ENCODE measurements at places on chromosomes 4 and X. TPM values are rescaled to one million over a fixed set of nuclear protein-coding genes. Genes with fewer than 3 reads are reported as not detected.

Gene SH3TC1
- 7.3 TPM for total RNA-seq

Gene PPEF2
- total RNA-seq = not detected

Gene SPANXB1
- total RNA-seq = not detected

Gene MED14
- 41.3 TPM for total RNA-seq

Gene PCYT1B
- not detected for total RNA-seq

Gene GNRHR
- total RNA-seq = not detected

Gene ZFP42
- total RNA-seq = not detected

Gene MAGEA12
- total RNA-seq = not detected

- DNase-seq = no peak
Observed at GRCh38 chrX:75963774-75964173, 178.7 kb upstream of the MAGEE2 start.

DNA sequence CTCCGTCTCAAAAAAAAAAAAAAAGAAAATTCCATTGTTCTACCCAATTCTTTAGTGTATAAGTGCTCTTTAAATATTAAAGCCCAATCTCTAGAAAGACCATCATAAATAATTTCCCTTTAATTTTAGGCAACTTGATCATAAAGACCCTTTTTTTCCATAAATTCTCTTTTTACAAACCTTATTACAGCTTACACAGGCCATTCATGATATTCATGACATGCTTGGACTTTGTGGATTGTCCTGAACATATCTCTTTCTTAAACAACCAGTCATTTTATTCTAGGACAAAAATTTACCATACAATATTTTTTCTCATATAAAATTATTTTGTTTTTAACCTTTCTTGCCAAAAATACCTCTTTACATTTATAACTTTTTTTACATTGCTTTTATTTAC is 30.5 kb downstream of the TLR8 start:
- no peak for DNase-seq

DNA sequence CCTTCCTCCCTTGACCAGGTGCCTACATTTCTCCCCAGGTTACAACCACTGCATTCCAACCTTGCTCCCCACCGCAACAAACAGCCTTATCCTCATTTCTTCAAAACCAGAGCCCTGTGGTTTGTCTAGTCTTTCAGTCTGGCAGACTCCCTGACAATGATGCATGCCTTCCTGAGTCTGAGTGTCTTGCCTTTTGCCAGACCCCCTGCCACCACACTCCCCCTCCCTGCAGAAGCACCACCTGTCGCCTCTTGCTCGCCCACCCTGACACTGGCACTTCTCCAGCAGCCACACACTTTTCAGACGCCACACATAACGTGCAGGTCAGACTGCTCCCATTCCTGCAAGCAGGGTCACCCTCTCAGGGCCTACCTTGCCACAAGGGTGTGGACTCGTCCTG is 349.2 kb upstream of the NOCT start:
- no peak for DNase-seq

DNA sequence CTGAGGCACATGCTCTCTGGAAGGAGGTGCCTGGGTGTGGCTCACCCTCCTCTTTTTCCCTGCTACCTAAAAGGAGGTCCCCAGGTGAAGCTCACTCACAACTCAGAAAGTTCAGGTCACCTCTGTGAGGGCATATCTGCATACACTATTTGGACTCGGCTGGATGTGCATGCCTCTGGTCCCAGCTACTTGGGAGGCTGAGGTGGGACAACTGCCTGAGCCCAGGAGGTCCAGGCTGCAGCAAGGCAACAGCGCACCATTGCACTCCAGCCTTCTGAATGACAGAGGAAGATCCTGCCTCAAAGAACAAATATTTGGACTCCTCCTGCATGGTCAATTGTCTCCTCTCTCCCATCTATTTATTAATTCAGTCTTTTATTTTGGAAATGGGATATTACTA is 46.4 kb downstream of the CPLX1 start:
- DNase-seq = no peak

- DNase-seq = no peak
Observed at GRCh38 chr4:3364634-3365314, 72.0 kb downstream of the RGS12 start.

DNA sequence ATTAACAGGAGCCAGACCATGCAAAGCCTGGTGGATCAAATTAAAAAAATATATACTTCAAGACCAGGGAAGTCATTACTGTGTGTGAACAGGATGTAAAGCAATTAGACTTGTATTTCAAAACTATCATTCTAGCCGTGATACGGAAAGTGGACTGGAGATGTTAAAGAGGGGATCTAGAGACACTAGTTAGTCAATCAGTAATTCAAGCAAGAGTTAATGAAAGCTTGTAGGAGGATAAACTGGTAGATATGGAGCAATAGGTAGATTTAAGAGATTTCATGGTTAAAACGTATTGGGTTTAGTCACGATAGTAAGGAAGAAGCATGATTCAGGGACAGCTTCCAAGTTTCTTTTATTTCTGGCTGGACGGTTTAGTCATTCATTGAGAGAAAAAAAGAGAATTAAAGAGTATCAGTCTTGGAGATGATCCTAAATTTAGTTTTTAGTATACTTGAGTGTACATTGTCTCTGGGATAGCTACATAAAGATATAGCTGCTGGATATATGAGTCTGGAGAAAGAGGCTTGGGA is 3.9 kb downstream of the MAD2L1 start:
- DNase-seq = no peak

DNA sequence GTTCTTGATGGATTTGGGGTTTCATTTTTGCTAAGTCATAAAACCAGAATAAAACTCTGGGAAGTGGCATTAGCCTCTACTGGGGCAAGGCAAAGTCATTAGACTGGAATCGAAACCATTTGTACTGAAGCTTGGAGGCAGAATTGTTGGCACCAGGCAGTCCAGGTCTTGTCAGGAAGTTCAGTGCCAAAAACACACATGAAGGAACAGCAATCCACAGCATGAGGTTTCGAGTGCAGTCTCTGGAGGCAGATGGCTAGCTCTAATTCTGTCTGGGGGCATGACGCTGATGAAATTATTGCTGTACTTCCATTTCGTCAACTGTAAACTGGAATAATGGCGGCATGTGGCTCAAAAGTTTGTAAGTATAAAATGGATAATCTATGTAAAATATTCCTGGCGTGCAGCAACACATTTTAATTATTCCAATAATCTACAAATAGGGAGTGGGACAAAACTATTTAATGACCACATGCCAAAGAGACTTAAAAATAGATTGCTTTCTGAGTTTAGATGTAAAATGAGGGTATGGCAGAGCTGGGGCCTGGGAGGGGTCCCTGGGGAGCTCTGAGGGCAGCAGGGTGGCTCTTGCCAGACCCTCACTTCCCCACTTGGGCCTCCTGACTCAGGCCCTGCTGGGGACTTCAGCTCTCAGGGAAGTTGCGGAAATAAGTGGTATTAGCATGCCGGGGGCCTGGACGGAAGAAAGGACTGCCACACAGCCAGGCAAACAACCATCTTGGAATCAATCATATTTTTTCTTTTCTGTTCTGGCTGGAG is 18.8 kb upstream of the CENPU start:
- no peak for DNase-seq

- no peak for DNase-seq
Observed at GRCh38 chr4:114791976-114792375, 193.4 kb downstream of the UGT8 start.

DNA sequence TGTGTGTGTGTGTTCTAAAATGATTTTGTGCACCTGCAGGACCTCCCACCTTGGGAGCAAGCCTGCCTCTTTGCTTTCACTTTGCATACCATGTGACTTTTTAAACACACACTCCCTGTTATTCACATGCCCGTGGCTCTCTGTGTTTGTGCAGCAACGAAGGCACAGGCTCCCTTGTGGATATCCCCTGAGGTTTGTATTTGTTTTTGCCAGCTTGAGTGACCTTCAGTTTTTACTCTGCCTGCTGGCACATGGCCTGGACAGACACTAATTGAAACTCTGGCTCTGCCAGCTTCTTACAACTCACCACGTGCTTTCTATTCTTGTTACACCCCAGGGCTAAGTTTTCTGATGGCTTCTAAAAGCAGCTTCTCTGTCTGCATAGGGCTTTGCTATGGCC is 885.8 kb downstream of the SH3BGRL start:
- DNase-seq = no peak

- no peak for DNase-seq
Observed at GRCh38 chr4:152462695-152463094, 73.2 kb downstream of the FBXW7 start.

GRCh38 chrX:153338836-153339235 is 4.9 kb downstream of the ZNF275 start:
- no peak for DNase-seq

DNA sequence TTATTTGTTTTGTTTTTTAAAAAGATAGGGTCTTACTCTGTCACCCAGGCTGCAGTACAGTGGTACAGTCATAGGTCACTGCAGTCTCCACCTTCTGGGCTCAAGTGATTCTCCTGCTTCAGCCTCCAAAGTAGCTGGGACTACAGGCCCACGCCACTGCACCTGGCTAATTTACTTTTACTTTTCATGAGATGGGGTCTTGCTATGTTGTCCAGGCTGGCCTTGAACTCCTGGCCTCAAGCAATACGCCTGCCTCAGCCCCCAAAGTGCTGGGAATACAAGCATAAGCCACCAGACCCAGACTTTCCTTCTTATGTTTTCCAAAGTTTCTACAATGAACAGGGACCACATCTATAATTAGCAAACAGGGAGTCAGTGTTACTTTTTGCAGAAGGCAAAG is 37.9 kb upstream of the MXD4 start:
- peak; percentile 13 for DNase-seq

DNA sequence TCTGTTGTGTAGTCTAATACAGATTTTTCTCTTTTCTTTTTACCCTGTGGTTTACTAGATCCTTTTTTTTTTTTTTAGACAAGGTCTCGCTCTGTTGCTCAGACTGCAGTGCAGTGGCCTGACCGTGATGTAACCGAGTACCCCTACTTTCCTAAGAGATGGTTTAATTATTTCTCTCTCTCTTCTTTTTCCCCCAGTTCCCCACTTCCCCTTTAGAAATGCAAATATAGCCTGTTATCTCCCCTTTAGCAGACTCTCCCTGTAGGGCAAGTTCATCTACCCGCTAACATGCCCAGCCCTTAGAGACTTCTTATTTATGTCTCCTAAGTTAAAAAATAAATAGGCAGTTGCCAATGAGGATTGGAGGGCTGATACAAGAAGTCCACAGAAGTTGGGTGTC is 4.5 kb downstream of the SNX25 start:
- no peak for DNase-seq

GRCh38 chrX:30981968-30982367 is 89.9 kb downstream of the FTHL17 start:
- no peak for DNase-seq

GRCh38 chr4:10083331-10083771 is 33.2 kb downstream of the WDR1 start:
- DNase-seq = no peak

DNA sequence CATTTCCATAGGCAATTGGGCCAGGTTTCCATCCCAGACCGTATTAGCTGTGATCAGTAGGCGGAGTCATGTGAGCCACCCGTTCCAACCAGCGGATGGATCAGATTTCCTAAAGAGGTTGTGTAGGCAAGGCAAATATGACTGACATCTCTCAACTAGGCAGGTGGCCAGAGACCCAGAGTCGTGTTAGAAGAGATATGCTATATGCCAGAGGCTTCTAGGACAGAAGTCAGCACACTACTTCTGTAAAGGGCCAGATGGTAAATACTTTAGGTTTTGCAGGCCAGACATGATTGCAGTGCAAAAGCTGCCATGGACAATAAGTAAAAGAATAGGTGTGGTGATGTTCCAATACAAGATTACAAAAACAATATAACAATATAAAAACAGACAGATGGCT is 788.4 kb downstream of the RPA4 start:
- no peak for DNase-seq

DNA sequence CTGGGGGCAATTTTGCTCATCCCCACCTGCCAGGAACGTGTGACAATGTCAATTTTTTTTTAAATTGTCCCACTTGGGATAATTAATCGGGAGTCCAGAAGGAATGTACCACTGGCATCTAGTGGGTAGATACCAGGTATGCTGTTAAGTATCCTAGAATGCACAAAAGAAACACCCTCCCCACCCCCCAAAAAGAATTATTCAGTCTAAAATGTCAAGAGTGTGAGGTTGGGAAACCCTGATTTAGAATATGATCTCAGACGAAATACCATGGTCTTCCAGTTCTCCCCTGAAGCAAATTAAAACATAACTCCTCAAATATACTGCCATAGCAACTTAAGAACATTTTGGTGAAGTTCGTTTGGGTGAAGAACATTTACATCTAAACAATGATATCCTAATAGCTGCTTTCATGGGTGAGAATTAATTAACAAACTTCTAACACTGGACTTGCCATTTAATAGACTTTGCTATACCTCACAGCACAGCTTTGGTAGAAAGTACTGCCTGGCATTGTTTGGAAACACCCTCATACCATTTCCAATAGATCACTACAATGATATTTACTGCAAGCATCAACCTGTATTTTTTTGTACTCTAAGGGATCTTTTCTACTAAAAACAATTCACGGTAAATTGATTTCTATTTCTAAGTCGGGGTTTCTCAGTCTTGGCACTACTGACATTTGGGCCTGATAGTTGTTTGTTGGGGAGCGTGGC is 36.5 kb downstream of the SH3RF1 start:
- DNase-seq = no peak

DNA sequence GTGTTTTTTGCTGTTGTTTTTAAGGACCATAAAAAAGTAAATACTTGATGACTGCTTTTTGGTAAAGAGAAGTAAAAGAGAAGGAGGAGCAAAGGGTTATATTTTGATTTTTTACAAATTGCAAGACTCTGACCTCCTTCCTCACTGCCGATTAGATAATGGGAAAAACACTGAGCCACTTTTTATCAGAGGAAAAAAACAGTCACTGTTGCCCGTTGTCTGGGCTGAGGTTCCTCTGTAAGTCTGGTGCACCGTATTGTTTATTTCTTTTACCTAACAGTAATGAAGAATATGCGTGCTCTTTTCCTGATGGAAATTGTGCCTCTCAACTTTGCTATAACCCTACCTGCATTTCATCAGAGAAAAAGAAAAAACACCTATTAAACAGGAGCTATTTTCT is 178.7 kb upstream of the EMCN start:
- no peak for DNase-seq

DNA sequence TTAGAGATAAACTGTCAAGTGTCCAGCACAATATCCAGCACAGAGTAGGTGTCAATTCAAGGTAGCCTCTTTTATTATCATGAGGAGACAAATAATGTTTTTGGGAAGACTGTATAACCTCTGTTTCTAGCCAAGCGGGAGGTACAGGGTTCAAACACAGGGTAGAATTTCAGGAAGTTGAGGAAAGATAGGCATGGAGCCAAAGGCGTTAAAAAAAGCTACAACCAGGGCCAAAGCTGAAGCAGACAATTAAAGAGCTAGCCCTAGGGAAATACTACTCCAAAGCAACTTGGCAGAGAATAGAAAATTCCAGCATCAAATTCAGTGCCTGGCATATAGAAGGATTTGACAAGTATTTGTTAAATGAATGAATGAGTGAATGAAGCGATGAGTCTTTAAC is 40.0 kb upstream of the CASK start:
- DNase-seq = no peak

DNA sequence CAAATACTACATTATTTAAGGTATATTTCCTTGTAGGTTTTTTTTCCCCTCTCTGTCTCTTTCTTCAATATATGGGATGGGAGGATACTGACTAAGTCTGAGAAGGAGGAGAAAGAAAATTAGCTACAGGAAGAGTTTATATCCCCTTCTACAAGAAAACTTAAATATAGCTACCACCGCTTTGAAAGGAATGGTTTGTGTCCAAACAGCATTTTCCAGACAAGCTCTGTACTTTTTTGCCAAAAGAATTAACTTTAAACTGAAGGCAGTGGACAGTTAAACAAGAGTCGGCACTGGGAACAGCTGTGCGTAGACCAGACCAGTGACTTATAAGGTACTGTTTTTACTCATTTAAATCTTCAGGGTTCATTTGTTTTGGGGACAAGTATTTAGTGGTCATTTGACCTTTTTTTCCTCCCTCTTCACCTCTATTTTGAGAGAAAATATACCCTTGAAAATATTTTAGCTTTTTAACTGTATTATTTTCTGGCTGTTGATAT is 303.7 kb downstream of the ARHGAP24 start:
- no peak for DNase-seq

Data from activated CD8-positive, alpha-beta T cell treated with anti-CD3 and anti-CD28 coated beads, Interleukin-2, amount 10 ng/mL, durations not matched to agents 7 days and 5 days (primary cell).